ENCODE measurements at places on chromosomes 1 and 21.

- DNase-seq: no peak
Measured at GRCh38 chr1:243559575-243560162, 290.4 kb downstream of the AKT3 start.

DNA sequence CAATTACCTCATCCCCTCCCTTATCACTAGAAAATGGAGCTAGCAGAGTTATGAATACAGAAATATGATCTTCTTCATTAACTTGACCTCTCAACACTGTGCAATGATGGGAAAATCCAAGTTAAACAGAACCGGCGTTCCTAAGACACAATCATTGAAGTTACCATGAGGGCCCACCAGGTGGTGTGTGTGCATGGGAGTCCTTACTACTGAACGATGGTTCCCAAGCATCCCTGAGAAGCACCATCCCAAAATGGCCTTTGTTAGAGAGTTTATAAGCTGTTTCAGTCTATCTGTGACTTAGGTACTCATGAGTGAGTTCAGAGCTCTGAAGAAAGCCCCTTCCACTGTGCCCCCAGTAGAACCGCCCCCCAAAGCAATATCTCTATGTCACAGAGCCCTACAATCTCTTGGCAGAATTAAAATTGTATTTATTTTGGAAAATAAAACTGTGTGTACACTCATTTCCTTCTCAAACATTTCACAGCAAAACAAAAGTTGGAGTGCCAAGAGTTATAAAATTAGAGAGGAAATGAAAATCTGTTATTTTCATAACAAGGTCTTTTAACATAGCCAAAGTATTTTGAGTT lies 56.8 kb downstream of the PLD5 start:
- no peak for DNase-seq

DNA sequence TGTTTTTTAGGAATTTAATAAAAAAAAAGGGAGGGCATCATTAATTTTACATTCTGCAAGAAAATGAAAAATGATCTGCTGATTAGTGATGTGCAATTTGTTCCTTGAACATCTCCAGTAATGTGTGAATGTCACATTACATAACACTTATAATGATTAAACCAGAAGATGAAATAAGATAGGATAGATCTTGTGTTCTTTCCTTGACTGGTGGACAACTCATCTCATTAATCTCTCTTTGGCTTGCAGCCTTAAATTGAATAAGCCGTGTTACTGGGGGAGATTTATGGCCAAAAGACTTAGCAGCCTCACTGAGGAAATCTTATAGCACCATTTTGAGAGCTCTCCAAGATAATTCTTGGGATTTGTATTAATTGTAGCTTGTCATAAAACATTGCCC lies 217.2 kb downstream of the ST6GALNAC3 start:
- DNase-seq: no peak

GRCh38 chr1:37732111-37732780 lies 32.7 kb downstream of the EPHA10 start:
- DNase-seq: no peak
